ENCODE measurements at places on chromosomes 7 and 10. TPM values are rescaled to one million over a fixed set of nuclear protein-coding genes. Genes with fewer than 3 reads are reported as not detected.

The PPP3CB gene
- total RNA-seq = 42.9 TPM

GRCh38 chr7:110839866-110840265 lies 251.1 kb upstream of the LRRN3 start:
- no peaks in the 10 kb centered on the region for H3K27me3 ChIP-seq
- H3K36me3 ChIP-seq = no peaks in the 10 kb centered on the region
- DNase-seq = peak; percentile 45
- peaks cover 17% of the 10 kb centered on the region for H3K4me1 ChIP-seq
- H3K4me3 ChIP-seq = no peak overlapping the region
- no peak overlapping the region for H3K27ac ChIP-seq

DNA sequence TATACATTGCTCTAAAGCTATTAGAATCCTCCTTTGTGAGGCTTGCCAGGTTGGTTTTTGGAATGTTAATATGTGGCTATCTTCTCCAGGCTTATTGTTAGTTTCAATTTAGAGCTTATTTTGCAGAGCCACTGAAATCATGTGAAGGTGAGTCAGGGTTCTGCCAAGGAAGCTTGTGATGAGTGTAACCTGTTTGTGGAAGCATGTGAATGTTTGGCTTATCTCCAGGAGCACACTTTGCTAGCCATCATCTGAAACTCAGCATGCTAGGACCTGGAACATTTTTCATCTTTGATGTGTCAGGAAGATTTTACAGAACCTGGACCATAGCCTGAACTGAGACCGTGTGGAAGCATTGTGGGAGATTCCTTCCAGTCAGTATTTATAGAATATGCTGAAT lies 197.3 kb downstream of the PPP1R9A start:
- no peak overlapping the region for H3K27ac ChIP-seq
- H3K27me3 ChIP-seq = no peaks in the 10 kb centered on the region
- no peak for DNase-seq
- peaks cover 4% of the 10 kb centered on the region for H3K4me1 ChIP-seq
- H3K36me3 ChIP-seq = no peaks in the 10 kb centered on the region

- peaks cover 9% of the 10 kb centered on the region for H3K4me1 ChIP-seq
- DNase-seq = no peak
- no peaks in the 10 kb centered on the region for H3K27me3 ChIP-seq
- H3K27ac ChIP-seq = no peak overlapping the region
- H3K4me3 ChIP-seq = no peak overlapping the region
Measured at GRCh38 chr10:93742633-93743349, 14.9 kb upstream of the LGI1 start.

DNA sequence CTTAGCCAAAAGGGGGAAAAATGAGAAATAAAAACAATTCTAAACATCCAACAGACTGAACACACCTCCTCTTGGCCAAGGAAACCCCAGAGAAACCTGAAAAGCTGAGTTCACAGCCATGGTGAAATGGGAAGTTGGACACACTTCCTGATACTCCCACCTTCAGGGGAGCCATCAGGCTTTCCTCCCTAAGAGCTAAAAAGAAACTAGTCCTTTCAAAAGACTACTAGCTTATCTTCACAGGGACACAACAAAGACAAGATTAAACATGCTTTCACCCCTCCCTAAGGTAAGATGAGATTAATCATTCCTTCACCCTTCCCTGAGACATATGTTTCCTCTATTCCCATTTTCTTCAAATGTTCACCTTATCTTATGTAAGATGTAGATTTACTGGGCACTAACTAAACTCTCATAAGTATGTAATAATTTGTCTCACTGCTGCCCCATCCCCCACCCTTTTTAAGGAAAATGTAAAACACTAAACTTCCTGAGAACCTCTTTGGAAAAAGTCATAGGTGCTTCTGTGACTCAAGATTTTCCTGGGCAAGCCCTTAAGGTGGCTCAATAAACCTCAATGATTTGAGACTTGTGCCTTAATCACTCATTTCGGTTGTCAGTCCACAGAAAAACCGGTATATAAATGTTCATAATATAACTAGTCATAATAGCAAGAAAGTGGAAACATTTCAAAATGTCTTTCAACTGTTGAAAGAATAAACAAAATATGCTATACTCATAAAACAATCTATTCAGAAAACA lies 40.5 kb downstream of the HTR7 start:
- peaks cover 10% of the 10 kb centered on the region for H3K36me3 ChIP-seq
- H3K27me3 ChIP-seq = no peaks in the 10 kb centered on the region
- no peak for DNase-seq
- H3K4me3 ChIP-seq = no peak overlapping the region

- H3K27ac ChIP-seq = no peak overlapping the region
- no peaks in the 10 kb centered on the region for H3K36me3 ChIP-seq
- H3K4me1 ChIP-seq = no peaks in the 10 kb centered on the region
- no peaks in the 10 kb centered on the region for H3K27me3 ChIP-seq
- peak; percentile 45 for DNase-seq
Measured at GRCh38 chr10:117860823-117861222, 185.9 kb downstream of the RAB11FIP2 start.
